ENCODE measurements at places on chromosomes 4 and X.

GRCh38 chr4:185566425-185566824 lies 31.1 kb upstream of the PDLIM3 start:
- no peak for DNase-seq

DNA sequence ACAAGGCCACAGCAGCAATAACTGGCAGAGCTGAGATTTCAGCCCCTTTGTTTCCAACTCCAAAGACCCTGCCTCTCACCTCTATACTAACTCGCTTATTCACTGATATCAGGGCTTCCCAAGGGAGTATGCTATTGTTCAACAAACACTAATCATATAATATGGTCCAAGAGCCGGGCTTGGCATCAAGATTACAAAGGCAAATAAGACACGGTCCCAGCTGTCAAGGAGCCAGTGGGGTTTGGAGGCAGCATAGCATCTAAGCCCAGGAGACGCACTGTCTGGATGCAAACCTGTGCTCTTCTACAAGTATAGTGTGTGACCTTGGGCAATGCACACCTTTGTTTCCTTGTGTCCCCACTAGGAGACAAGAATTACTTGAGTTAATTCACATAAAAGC lies 28.7 kb downstream of the PAPSS1 start:
- peak; percentile 52 for DNase-seq

DNA sequence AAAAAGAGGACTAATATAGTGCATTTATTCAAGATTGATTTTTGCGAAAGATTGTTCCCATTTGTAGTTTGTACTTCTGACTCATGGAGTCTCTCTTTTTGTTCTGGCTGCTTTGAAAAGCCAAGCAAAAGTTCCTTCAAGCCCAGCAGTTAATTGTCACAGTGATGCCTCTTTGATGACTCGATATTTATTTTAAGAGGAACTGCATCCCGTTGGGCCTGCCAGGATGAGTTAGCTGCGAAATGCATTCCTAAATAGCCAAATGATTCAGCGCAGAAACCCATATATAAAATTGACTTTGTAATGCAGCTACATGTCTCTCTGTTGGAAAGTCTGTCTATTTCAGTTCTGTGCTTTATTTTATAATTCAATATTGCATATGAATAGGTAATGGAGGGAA lies 295.1 kb downstream of the GBA3 start:
- no peak for DNase-seq

DNA sequence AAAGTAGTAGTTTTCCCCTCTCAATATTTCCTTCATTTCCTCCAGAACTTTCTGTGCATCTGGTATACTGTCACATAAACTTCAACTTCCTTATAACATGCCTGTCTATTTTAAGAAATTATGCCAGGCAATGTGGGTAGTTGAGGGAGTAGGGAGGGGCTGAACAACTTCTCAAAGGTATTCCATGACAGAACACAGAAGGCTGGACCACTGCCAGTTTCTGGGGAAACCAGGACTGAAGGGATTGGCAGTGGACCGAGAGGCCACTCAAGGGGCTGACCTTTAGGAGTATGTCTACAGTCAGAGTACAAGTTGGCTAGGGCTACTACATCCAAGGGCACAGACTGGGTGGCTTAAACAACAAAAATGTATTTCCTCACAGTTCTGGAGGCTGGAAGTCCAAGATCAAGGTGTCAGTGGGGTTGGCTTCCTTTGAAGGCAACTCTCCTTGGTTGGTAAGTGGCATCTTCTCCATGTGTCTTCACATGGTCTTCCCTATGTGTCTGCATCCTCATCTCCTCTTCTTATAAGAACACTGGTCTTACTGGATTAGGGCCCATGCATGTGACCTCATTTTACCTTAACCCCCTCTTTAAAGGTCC lies 6.9 kb downstream of the SH3RF1 start:
- DNase-seq, result no peak

- no peak for DNase-seq
Observed at GRCh38 chrX:141142946-141143345, 34.0 kb downstream of the LDOC1 start.

- DNase-seq, result no peak
Observed at GRCh38 chr4:119290598-119290997, 31.3 kb downstream of the FABP2 start.

GRCh38 chr4:138868562-138868961 lies 147.0 kb upstream of the NOCT start:
- DNase-seq, result no peak

DNA sequence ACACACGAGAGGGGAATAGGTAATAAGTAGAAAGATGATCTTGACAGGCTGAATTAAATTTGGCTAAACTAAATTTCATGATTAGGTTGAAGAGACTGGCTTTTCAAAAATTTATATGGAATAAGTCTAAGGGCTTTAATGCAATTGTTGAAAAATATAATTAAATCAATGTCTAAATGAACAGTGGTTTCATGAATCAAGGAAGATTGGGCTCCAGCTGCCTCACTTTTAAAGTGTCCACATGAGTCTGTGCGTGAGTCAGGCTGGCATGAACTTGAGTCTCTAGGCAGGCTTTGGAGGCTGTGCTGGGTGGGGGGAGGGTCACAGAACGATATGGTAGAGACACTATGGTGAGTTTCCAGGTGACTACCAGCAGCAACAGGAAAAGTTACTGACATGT lies 111.9 kb downstream of the SORBS2 start:
- DNase-seq, result no peak

GRCh38 chr4:10457255-10457801 lies at the start of gene ZNF518B:
TSS of gene ZNF518B (minus strand) at chr4:10457426. CDS start at chr4:10446328, 11,098 bp downstream.
- peak; percentile 59 for DNase-seq

DNA sequence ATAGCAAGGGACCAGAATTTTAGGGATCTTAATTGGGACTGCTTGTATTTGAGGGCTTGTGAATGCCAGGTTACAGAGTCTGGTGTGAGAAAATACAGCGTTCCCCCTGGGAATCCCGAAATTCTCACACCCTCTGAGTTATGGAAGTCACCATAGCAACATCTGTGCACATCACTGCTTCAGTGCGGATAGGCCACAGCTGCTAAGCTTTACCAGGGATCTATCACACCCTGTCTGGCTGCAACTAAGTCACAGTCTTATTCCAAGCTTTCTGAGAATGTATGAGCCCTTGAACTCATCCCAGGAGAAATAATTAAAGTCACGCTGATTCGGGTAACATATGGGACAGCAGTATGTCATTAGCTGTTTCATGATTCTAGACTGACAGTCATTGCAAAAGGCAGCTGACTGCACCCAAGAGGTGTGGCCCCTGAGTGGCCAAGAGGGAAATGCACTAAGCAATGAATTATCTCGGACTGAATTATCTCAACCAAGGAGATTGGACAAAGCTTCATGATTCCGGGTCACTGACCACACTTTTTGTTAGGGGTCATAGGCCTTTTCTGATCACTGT lies 46.7 kb upstream of the BTC start:
- DNase-seq, result no peak

DNA sequence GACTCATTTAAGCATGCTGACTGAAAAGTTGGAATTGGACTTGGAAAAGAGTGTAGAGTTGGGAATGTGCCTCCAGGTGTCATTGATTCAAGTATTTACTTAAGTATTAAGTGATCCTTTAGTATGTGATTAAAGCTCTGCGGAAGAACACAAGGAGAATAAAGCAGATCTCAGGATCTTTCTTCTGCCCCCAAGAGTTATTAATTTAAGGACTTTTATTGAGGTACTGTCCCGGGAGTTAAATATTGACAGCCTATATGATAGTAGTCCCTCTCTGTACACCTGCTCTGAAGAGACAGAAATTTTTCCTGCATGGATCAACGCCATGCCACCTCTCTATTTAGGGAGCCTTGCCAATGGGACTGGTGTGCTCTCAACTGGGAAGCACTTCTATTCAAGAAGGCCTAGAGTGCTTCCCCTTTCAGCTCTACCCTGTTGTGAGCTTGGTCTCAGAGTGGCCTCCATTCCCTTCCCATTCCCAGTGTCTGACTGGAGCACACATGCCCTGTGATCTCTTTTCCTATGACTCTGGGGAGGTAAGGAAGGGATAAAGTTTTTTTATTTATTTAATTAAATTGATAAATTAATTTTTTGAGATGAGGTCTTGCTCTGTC lies 75.9 kb downstream of the SHISA3 start:
- no peak for DNase-seq

GRCh38 chrX:135185795-135186443 lies 14.7 kb upstream of the CT55 start:
- peak; percentile 31 for DNase-seq

DNA sequence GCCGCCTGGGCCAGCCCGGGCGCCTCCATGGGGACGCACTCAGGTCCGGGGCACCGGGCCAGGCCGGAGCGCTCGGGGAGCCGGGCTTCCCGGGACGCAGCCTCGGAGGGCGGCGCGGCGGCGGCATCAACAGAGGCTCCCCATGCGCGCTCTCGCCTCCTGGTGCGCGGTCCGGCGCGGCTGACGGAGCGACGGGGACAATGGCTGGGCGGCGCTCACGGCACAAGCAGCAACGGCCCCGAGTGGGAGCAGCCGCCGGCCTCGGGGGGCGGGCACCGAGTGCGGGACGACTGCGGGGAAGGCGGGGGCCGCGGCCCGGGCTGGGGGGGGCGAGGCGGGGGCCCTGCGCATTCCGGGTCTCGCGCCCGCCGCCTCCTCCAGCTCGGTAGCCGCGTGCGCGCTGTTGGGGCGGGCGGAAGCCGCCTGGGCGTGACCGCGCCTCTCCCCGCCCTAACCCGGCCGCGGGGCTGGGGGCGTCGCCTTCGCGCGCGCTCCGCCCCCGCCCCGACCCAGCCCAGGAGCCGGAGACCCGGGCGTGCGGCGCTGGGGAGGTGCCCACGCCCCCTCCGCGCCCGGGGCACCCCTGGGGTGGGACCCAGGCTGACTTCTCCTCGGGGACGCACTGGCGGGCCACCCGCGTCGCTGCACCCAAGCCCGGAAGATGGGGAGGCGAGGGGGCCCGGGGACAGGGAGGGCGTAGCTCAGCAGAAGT lies at the start of gene PRKX:
Gene PRKX (minus strand): TSS at position 425 of the 712 bp plus-strand sequence. CDS start 396 bp downstream, at position 29.
- peak; percentile 66 for DNase-seq

DNA sequence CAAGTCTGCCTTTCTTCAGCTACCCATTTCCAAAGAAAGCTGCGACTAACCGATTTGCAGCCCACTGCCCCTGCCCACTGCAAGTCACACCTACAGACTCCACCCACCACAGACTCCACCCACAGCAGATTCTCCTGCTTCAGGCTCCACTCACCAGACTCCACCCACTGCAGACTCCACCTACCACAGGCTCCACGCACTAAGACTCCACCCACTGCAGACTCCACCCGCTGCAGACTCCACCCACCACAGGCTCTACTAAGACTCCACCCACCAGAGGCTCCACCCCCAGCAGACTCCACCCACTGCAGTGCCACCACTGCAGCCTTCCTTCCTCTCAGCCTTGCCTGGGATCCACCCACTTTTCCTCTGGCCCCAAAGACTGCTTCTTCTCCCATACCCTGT lies 41.3 kb downstream of the ABLIM2 start:
- peak; percentile 65 for DNase-seq

GRCh38 chrX:116009861-116010710 lies 160.5 kb upstream of the AGTR2 start:
- DNase-seq, result no peak
